Mammary epithelial cell (primary cell): ENCODE measurements at places on chromosomes 5 and 9. TPM values are rescaled to one million over a fixed set of nuclear protein-coding genes. Genes with fewer than 3 reads are reported as not detected.
A peak's percentile ranks its signal among the peaks of the same experiment; 100 is the strongest.

WNT8A gene
- total RNA-seq: not detected

GPX8 gene
- total RNA-seq: 38.8 TPM

ISOC1 gene
- 12.5 and 15.6 TPM in 2 replicates for total RNA-seq

LIFR gene
- 4.4 and 7.8 TPM in 2 replicates for total RNA-seq

OR1B1 gene
- not detected for total RNA-seq

TRIM32 gene
- 19.4 and 28.1 TPM in 2 replicates for total RNA-seq

- no peak for DNase-seq
These were observed 15.7 kb upstream of the INPP5E start for GRCh38 chr9:136455043-136456002.

DNA sequence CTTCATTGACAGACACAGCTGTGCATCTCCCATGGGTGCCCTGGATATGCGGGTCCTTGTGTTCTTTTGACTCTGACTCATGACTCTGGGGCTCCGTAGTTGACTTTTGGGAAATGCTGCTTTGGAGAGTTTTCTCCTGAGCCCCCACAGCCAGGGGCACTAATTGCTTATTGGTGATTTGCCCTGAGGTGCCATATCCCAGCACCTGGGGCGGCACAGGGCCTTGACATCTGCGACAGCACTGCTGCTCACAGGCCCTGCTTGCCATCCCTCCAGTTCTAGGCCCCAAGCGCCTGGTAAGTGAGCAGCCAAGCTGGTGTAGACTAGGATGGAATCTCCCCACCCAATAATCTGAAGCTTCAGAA lies 75.1 kb downstream of the AMBP start:
- no peak for DNase-seq

DNA sequence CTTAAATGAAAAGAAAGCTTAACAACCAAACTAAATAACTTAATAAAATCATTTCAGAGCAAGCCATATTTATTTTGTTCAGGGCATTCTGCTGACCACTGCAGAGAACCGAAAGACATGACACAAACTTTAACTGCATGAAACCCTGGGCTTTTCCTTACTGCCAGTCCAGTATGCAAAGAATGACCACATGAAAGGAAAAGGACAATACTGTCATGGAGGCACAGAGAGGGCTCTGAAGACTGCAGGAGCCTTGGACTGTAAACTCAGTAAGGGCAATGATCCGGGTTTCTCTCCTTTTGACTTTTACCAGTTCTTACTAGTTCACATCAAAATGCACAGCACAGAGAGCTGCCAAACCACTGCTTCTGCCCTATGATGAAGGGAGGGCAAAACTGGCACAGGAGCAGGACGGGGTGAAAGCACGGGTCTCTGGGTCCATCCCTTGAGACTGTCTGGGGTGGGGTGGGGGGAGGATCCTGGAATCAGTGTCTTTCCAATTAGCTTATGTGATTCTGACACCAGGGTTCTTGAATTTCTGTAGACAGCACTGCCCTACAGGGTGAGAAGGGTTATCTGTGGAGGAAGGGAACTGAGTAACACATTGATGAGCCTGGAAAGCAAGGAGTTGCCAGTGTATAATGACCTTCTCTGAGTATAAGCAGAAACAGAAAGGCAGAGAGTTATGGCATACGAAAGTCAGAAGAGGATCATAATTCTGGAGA lies 44.7 kb downstream of the RNF130 start:
- no peak for DNase-seq

DNA sequence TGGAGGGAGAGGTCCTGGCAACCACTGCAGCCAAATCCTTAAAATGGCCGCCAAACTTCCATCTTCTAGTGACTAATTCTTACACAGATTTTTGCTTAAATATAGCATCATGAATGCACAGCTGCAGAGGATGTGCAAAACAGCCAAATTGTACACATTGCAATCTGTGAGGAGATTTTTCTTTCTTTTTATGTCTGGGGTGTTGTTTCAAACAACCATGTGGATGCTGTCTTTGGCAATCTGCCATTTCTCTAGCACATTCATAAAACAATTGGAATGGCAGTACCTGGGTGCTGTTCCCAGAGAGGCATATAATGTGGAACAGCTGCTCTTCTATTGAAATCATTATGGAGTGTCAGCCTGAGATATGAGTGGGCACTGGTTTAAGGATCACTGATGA lies 1082.9 kb upstream of the SEMA6A start:
- DNase-seq: no peak

- peak; percentile 49 for DNase-seq
These were observed 14.6 kb upstream of the TRAF1 start for GRCh38 chr9:120941046-120941770.

- no peak for DNase-seq
These were observed 61.7 kb downstream of the HMCN2 start for GRCh38 chr9:130327070-130327780.

DNA sequence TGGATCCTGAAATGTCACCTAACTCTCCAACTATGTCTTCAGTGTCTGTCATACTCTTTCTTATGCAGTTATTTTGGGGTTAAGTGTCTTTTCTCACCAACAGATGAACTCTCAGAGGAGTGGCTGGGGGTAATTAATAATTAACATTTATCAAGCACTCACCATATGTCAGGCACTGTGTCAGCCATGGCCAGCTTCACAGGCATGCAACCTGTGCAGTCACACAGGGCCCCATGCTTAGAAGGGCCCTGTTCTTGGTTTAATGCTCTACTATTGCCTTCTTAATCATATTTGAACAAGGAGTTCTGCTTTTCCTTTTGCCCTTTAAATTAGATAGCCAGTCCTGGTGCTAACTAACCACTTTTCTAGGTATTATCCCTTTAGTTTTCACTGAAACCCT lies 3.4 kb upstream of the GRPEL2 start:
- DNase-seq: no peak

GRCh38 chr5:175617447-175617846 lies 40.4 kb upstream of the HRH2 start:
- DNase-seq: no peak

GRCh38 chr5:156474251-156474650 lies 147.3 kb downstream of the SGCD start:
- no peak for DNase-seq

- no peak for DNase-seq
These were observed 258.0 kb downstream of the EBF1 start for GRCh38 chr5:158841481-158842276.

DNA sequence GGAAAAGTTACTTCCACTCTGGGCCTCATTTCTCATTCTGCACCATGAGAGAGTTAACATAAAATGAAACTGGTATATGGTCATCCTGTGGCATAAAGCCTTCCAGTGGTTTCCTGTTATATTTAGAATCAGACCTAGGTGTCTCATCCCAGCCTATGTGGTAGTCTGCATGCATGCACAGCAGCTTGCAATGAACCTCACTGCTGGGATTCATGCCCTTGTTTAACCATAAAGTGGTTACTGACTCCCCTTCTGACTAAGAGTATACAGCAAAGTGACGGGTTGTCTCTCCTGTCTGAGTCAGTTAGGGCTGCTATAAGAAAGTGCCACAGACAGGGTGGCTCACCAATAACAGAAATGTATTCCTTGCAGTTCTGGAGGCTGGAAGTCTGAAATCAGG lies 14.7 kb upstream of the TDRD7 start:
- peak; percentile 57 for DNase-seq

DNA sequence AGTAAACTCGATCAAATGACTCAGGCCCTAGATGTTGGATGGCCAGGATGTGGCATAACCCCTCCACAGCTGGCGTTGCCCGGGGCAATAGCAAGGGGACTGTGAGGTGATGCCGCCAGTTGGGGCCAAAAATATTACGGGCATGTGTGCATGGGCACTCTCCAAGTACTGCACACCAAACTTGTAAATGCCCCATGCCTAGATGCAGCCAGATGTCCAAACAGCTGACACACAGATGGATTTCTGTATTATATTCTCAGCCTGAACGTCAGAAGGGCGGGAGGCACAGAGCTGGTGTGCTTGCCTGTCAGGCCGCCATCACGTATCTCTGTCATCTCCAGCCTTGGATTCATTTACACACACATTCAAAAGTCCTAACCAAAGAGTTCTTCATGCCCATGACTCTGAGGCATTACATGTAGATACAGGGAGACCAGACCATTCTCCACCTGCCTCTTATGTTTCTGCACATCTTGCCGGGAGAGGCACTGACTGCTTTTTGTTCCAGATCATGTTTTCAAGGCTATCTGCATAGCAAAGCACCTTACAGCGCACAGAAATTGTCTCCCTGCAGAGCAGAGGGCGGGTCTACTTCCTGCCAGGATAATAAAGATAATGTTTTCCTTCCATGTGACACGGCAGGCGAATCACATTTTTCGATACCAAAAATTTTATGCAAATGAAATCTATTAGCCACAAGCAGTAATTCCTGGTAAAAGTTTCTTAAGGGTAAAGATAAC lies 200.9 kb upstream of the ADAMTS16 start:
- no peak for DNase-seq

DNA sequence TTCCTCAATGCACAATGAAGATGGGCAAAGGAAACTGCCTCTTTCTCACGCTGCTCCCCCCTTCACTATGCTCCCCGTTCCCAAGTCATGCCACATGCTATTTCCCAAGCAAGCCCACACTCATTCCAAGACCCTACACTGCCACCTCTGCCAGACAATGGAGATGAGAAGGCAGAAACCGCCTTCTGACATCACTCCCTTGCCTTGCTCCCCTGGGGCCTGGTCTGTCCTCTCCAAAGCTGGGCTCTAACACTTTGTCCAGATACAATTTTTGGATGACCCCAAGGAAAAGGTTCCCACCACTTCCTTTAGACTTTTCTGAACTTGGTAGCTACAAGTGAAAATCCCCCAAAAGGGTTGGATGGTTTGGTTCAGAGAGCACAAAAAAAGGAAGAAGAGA lies 7.2 kb upstream of the ADRA1B start:
- DNase-seq: no peak

- DNase-seq: peak; percentile 31
These were observed 553 bp downstream of the MAP3K1 start for GRCh38 chr5:56815658-56816545.
